ENCODE measurements at places on chromosomes 1 and 21.

- no peak for DNase-seq
Observed at GRCh38 chr1:15103906-15104305, 49.6 kb upstream of the TMEM51 start.

GRCh38 chr1:231162297-231162969 lies 575 bp downstream of the TRIM67 start:
- no peak for DNase-seq

- DNase-seq: no peak
Observed at GRCh38 chr1:198199105-198199504, 42.3 kb downstream of the NEK7 start.

DNA sequence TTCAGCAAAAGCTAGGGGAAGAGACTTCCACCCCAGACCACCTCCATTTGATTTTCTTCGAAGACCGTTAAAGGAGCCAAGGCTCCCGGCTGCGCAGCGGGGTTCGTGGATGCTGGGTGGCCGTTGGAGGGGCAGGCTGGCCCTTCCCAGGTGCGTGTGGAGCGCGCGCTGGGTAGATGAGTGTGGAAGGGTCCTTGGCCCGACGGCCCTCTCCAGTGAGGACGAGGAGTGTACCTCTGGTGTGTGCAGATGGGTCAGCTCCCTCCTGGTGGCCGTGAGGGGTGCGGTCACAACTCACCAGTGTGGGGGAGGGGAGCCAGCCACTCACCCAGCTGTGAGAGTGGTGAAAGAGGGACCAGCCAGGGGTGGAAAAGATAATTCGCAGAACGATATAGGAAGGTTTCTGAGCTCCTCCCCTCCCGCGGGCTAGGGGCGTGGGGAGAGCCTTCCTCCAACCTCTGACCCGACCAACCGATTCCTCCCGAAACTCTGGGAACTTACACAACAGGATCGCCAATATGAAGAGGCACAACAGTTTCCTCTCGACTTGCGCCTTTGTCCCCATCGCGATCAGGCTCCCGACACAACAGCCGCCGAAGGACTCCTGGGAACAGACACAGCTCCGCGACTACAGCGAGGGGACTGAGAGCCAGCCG lies at the start of gene F11R:
Gene F11R, minus strand, starts transcription at position 644 of the 656 bp plus-strand sequence. Its CDS starts 79 bp downstream, at position 565.
- no peak for DNase-seq

GRCh38 chr1:222073307-222073995 lies 331.6 kb upstream of the DUSP10 start:
- DNase-seq: no peak

- DNase-seq: no peak
Observed at GRCh38 chr1:56120021-56120420, 459.3 kb downstream of the PLPP3 start.

- peak; percentile 2 for DNase-seq
Observed at GRCh38 chr1:207282496-207283380, 38.7 kb upstream of the CD55 start.

DNA sequence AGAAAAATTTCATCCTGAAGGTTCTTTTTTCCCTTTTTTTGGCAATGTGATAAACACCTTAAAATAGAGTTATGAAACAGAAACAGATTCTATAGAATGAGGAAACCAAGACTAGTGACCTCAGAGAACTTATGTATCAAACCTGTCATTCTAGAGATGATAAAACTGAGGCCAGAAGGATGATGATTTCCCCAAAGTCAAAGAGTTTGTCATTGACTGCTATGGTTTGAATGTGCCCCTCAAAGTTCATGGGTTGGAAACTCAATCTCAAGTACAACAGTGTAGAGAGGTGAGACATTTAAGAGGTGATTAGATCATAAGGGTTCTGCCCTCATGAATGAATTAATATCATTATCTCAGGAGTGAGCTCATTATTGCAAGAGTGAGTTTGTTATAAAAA lies 13.7 kb upstream of the BEND5 start:
- DNase-seq: no peak

DNA sequence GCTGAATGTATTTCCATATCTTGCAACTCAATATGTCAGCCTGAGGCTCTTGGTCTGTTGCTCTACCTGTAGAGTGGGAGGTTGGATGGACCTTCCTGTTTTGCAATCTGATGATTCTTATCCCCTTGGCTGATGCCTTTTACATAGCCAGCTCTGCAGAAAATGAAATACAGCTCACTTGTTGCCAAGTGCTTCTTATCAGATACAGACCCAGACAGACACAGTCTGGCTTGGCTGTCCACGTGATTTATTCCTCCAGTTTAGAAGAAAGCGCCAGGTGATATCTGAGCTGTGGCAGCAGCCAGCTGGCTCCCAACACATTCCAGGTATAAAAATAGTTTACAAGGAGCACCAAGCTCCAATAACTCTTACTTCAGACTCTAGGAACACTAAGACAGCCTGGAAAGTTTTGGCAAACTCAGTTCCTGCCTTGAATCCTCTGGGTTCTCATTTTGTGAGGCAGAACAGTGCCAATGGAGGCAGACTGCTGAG lies 479.2 kb upstream of the USP24 start:
- no peak for DNase-seq

- no peak for DNase-seq
Observed at GRCh38 chr1:48750109-48750508, 26.6 kb downstream of the BEND5 start.

DNA sequence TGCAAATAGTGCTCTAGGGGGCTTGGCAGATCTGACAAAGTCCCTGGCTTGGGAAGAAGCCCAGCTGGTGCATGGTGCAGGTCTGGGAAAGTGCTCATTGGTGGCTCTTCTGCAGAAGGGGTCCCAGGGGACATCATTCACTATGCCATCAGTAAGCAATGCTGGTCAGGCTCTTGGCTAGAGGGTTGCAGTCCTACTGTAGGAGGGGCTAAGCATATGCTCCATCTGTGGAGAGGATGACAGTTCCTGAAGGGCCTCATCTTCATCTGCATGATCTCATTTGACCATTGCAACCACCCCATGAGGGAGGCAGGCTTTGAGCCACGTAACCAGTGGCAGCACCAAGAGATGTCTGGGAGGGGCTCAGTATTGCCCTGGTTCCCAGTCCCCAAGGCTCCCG lies 31.5 kb upstream of the VASH2 start:
- no peak for DNase-seq

DNA sequence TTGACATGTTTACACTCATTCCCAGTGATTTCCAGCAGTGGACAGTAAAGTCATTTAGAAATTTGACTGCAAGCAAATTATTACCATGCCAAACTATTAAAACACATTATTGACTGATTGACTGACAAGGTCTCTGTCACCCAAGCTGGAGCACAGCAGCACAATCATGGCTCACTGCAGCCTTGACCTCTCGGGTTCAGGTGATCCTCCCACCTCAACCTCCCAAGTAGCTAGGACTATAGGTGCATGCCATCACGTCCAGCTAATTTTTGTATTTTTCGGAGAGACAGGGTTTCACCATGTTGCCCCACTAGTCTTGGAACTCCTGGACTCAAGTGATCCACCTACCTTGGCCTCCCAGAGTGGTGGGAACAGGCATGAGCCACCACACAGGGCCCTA lies 24.2 kb downstream of the PTP4A2 start:
- DNase-seq: no peak

Measured in CD4-positive, alpha-beta T cell treated with Interleukin-17A for 1 hour (primary cell).